ENCODE measurements at places on chromosomes 4 and X. TPM values are rescaled to one million over a fixed set of nuclear protein-coding genes. Genes with fewer than 3 reads are reported as not detected.

The GABRB1 gene
- not detected for total RNA-seq

DNA sequence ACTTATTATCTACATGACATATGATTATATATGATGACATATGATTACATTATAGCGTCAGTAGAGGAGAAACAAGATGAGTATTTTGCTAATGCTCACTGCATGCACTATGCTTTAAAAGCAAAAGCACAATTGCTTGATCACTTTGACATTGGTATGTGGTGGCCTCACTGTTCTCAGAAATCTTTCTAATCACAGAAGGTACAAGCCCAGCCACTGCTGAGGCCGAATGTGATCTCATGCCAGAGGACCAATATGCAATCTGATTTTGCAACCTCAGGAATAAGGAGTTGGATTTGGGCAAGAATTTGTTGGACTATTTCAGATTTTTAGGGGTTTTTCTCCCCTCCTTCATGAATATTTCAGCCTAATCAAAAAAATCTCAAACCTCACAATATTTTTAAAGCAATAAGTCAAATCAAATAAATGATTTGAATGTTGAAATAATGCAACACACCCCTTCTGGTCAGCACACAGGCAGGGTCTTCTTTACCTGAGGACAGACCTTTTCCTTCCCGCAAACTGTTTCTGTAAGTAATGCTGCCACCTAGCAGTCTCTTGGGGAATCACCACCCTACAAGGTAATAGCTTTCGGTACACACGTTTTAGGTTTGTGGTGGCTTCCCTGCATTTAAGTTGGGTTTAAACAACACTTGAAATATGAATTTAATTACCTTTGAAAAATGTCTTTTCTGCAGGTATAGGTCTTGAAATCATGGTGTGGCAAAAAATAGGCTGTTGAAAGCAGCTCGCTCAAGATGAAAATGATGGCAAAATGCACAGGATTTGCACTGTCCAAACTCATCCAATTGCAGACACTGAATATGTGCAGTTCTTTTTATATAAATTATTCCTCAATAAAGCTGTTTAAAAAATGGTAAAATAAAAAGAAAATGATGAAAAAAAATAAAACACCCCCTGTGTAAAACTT is 4.8 kb upstream of the CXCL13 start:
- H3K36me3 ChIP-seq, result no peaks in the 10 kb centered on the region
- DNase-seq, result peak; percentile 52
- H3K27ac ChIP-seq, result no peak overlapping the region
- no peaks in the 10 kb centered on the region for H3K27me3 ChIP-seq

GRCh38 chr4:168411318-168412150 is 68.8 kb downstream of the DDX60L start:
- peaks cover 7% of the 10 kb centered on the region for H3K4me1 ChIP-seq
- H3K4me3 ChIP-seq, result no peak overlapping the region
- no peak for DNase-seq
- no peaks in the 10 kb centered on the region for H3K36me3 ChIP-seq
- H3K27ac ChIP-seq, result no peak overlapping the region

The XAGE1B gene
- total RNA-seq, result not detected

Data from fibroblast of lung (primary cell).